ENCODE measurements at places on chromosomes 5 and 9.

DNA sequence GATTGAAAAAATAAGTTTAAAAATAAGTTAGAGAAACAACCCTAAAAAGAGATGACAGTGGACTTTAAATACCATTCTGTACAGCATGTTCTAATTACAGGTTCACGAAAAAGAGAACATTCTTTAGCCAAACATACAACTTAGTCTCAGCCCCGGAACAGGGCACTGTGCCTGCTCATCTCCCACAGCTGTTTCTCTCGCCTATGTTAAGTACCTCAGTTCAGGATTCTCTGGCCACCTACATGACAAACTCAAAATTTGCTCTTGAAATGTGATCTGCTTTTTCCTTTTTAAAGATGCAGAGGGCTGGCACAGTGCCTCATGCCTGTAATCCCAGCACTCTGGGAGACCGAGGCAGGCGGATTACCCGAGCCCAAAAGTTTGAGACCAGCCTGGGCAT, 52.3 kb downstream of the MYO10 start:
- no peak for DNase-seq

- no peak for DNase-seq
Measured at GRCh38 chr5:165495829-165496380, 1990.5 kb downstream of the MAT2B start.

DNA sequence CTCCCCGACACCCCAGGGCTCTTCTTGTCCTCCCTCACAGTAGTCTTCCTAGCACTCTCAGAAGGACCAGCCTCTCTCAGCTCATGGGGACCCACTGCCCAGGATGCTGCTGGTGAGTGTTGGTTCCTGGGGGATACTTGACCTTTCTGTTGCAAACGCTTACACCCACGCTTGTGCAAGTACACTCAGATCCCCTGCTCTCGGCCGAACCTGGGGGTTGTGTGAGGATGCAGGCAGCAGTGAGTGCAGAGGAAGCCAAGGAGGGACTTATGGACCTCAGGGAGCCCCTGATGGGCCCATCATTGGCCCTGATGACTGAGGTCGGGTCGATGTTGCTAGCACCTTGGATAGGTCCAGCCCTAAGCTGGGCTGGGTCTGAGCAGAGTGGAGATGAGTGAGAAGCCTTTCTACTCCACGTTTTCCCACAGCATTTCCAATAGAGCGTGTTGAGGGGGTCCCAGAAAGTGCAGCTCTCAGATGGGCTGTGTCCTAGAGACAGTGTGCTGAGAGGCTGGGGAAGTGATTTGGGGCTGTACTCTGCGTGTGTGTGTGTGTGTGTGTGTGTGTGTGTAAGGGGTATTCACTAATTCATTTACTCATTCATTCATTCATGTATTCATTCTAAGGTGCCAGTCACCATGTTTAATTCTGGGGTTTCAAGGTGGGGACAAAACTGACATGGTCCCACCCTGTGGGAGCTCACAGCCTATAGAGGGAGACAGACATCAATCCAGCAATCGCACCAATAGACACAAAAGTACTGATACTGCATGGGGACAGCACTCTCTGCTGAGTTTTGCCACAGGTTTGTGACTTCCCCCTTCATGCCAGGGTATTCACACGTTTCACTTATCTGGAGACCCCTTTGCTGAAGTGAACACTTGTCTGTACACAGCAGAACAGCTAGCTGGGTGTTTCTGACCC, 25.2 kb upstream of the PITX1 start:
- DNase-seq: no peak

DNA sequence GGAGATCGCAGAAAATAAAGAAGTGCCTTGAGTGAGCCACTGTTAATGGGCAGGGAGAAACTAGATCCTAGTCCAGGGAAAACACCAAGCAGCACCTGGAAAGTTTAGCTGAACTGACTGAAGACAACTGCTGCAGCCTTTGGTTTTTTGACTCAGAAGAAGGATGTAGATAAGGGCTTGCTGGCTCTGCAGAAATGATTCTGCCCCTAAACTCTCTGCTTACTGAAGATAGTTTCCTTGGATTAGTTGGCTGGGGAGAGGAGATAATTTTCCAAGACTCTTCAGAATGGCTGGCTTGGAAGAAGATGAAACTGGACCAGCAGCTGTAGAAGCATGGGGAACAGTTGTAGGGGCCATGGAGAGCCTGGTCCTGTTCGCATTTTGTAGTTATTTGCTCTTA, 471.8 kb downstream of the KDM4C start:
- DNase-seq: no peak

GRCh38 chr9:129458155-129458661, 162.7 kb downstream of the C9orf50 start:
- peak; percentile 68 for DNase-seq
